ENCODE measurements at places on chromosomes 16 and 17. TPM values are rescaled to one million over a fixed set of nuclear protein-coding genes. Genes with fewer than 3 reads are reported as not detected.

GRCh38 chr16:87535855-87536794 lies 43.3 kb upstream of the ZCCHC14 start:
- no peaks in the 10 kb centered on the region for H3K4me1 ChIP-seq
- H3K36me3 ChIP-seq, result no peaks in the 10 kb centered on the region
- H3K27me3 ChIP-seq, result peaks cover 3% of the 10 kb centered on the region
- H3K27ac ChIP-seq, result no peak overlapping the region
- DNase-seq, result no peak

DNA sequence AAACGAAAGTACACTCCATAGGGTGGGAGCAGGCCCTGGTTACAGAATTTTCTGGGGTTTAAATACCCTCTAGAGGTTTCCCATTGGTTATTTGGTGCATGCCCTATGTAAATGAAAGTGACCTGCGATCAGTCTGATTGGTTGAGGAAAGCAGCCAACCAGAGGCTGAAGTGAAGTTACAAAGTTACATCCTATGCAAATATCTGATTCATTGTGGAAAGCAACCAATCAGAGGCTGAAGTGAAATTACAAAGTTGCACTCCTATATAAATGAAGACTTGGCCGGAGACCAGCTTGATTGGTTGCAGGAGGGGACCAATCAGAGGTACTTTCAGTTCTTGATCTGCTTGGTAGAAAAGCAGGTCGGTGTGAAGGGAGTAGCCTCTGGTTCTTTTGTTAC lies 24.4 kb downstream of the NAA60 start:
- no peak overlapping the region for H3K27ac ChIP-seq
- no peak for DNase-seq
- no peak overlapping the region for H3K4me3 ChIP-seq
- peaks cover 6% of the 10 kb centered on the region for H3K36me3 ChIP-seq

GRCh38 chr17:28488533-28489276 lies 15.3 kb downstream of the SLC13A2 start:
- H3K4me3 ChIP-seq, result no peak overlapping the region
- H3K27ac ChIP-seq, result no peak overlapping the region
- H3K4me1 ChIP-seq, result no peaks in the 10 kb centered on the region
- no peaks in the 10 kb centered on the region for H3K27me3 ChIP-seq
- no peak for DNase-seq
- no peaks in the 10 kb centered on the region for H3K36me3 ChIP-seq

- peak within 1 kb of the TSS; percentile 42 for H3K4me3 ChIP-seq
- DNase-seq, result peak; percentile 55
These were observed at the start of gene HID1 for GRCh38 chr17:74972107-74972972. Gene HID1, minus strand, starts transcription at chr17:74972759. Its CDS starts 103 bp downstream, at chr17:74972656.

GRCh38 chr17:58517378-58517927 lies 3.0 kb upstream of the MTMR4 start:
- peaks cover 46% of the 10 kb centered on the region for H3K4me1 ChIP-seq
- peak overlapping the region; percentile 66 for H3K27ac ChIP-seq
- H3K27me3 ChIP-seq, result no peaks in the 10 kb centered on the region
- DNase-seq, result no peak

- no peaks in the 10 kb centered on the region for H3K36me3 ChIP-seq
- H3K4me3 ChIP-seq, result no peak overlapping the region
- peaks cover 13% of the 10 kb centered on the region for H3K27me3 ChIP-seq
These were observed 28.0 kb upstream of the MRPS23 start for GRCh38 chr17:57877803-57878377.

- no peaks in the 10 kb centered on the region for H3K4me1 ChIP-seq
- no peak overlapping the region for H3K27ac ChIP-seq
- H3K27me3 ChIP-seq, result no peaks in the 10 kb centered on the region
- H3K36me3 ChIP-seq, result no peaks in the 10 kb centered on the region
- DNase-seq, result no peak
These were observed 26.9 kb upstream of the COX10 start for GRCh38 chr17:14042411-14042810.

CHD9NB gene
- not detected for total RNA-seq

Measured in natural killer cell (primary cell).